ENCODE measurements at places on chromosomes 2 and 18.
A peak's percentile ranks its signal among the peaks of the same experiment; 100 is the strongest.

DNA sequence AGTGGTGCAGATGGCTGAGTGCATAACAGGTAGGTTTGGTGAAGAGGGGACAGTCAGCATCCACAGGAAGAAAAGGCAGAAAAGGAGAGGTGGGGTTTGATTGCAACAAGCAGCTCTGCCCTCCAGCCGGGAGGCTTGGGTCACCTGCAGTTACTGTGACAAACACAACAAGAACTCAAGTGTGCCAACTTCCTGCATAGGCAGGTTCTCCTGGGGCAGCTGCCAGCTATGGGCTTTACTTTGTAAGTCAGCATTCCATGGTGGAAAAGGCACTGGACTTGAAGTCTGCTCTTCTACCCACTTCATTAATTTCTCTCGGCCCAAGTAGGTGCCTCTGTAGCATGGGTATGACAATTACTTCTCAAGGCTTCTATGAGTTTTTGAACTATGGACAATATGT is 98.9 kb downstream of the MYT1L start:
- no peak for DNase-seq

DNA sequence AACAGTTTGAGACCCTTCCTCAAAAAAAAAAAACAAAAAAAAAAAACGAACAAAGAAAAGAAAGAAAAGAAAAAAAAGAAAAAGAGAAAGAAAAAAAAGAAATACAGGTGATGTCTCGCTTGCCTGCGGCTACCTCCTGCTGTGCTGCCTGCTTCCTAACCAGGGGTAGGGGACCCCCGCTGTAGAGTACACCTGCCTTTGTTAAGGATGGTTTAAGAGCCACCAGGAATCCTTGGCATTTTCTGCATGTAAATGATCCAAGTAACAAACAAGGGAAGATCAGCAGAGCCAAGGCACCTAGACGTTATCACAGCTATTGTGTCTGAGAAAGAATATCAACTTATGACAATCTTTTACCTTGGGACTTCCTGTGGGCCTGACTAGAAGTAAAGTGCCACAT is 856.8 kb upstream of the GCFC2 start:
- DNase-seq, result no peak

GRCh38 chr2:128505150-128505490 is 186.5 kb upstream of the HS6ST1 start:
- DNase-seq, result no peak

GRCh38 chr2:236394571-236394970 is 130.4 kb upstream of the ASB18 start:
- DNase-seq, result no peak

DNA sequence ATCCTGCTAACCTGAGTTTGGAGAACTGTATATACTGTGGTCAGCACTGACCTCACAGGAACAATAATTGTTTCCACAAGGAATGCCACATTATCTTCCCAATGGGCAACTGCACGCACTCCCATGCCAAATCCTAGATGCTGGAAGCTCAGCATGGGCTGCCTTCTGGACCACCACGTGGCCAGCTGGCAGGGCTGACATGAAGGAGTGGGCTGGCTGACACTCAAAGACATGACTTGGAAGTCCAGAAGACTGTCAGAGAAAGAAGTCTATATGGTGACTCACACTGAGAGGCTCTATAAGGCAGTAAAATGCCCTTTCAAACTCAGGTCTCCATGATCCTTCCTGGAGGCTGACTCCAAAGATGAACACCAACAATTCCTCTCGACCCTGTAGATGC is 98.4 kb upstream of the RNF152 start:
- DNase-seq, result no peak

DNA sequence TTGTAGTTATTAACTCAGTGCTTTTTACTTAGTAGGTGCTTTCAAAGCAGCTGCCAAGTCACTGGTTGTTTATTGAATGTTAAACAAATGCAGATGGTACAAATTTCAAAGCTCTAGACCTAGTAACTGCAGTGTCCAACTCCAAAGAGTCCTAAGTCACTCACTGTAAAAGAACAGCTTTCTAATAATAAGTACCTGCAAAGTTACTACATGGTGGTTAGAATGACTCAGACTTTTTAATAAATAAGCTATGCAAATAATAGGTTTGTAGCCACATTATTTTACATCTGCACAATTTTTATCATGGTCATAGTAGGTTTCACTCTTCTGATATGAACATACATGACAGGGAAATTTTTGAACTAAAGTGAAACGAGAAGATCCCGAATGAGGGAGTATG is 1620.4 kb upstream of the CELF4 start:
- no peak for DNase-seq

GRCh38 chr18:78293940-78294541 is 685.6 kb upstream of the SALL3 start:
- DNase-seq, result no peak

DNA sequence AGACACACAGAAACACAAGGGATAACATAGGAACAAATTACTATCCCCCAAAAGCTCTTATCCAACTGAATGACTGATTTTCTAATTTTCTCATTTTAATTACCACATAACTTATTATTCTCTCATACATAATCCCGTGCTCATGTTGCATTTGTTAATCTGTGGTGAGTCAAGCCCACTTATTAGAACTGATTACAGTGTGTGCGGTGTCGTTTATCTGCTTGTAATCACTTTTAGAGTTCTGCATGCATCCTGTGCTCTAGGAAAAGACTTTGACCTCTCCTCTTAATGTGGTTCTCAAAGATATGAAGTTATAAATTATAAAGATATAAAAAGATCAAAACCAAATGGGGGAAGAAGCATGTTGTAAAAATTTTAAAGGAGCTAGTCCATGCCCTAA is 29.7 kb downstream of the CNDP1 start:
- no peak for DNase-seq

GRCh38 chr2:204738721-204739120 is 193.4 kb downstream of the PARD3B start:
- DNase-seq, result no peak

- DNase-seq, result no peak
These were observed 135.2 kb downstream of the RNF144A start for GRCh38 chr2:7052404-7052803.

- no peak for DNase-seq
These were observed 469.3 kb downstream of the PLCL1 start for GRCh38 chr2:198273660-198274059.

- no peak for DNase-seq
These were observed 37.8 kb downstream of the NYAP2 start for GRCh38 chr2:225437319-225437718.

DNA sequence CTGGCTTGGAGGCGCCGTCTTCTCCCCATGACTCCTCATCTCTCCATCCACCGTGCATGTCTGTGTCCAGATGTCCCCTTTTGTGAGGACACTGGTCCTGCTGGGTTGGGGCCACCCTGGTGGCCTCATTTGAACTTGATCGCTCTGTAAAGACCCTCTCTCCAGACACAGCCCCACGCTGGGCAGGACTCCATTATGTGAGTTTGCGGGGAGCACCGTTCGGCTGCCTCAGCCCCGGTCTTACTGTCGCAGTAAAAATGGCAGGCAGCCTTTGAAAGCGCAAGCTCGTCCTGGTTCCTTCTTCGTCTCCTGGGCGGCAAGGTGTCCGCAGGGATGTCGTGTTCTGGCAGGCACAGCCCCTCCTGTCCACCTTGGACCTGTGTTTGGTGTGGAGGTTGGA is 17.7 kb downstream of the NFATC1 start:
- no peak for DNase-seq

- DNase-seq, result no peak
These were observed 43.3 kb downstream of the OSBPL6 start for GRCh38 chr2:178237488-178238153.

DNA sequence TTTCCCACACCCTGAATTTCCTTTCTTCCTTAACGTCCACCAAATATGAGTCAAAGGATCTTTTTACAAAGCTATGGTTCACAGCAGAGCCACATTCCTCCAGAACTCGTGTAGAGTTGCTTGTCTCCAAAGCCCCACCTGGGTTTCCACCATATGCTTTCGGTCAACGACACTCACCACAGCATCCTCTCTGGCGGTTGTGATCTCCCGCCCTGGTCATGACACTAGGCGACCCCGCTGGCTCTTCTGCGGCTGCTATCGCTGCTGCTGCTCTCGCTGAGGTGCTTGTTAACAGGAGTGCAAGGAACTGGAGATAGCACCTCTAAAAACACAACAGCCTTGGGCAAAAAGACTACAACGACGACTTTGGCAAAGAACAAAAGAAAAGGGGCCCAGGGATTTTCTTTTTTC is 340 bp downstream of the SLC40A1 start:
- no peak for DNase-seq

DNA sequence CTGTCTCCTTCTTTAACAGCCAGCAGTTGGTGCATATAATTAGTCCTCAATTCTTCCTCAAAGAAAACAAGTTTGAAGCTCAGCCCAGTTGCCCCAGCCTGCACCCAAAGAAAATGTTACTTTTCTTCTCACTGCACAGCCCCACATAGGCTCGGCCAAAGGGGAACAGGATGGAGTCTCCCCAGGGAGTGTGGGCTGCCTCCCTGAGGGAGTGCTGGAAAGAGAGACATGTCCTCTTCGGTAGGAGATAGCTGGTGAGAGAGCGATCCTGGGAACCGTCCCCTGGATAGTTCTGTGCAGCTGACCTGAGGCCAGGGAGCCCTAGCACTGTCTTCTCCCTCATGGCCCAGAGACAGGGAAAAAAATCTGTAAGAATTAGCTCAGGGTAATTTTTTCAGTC is 37.9 kb upstream of the CD207 start:
- DNase-seq, result no peak

GRCh38 chr2:188295067-188295685 is 3.5 kb downstream of the GULP1 start:
- DNase-seq, result no peak

GRCh38 chr18:3525870-3526420 is 76.0 kb downstream of the TGIF1 start:
- DNase-seq, result peak; percentile 91

- DNase-seq, result peak; percentile 39
These were observed 33.3 kb downstream of the NDUFA10 start for GRCh38 chr2:239991689-239992314.
